ENCODE measurements at places on chromosomes 1 and 21.

GRCh38 chr1:225691377-225691776 lies 38.5 kb upstream of the ENAH start:
- no peak for DNase-seq

DNA sequence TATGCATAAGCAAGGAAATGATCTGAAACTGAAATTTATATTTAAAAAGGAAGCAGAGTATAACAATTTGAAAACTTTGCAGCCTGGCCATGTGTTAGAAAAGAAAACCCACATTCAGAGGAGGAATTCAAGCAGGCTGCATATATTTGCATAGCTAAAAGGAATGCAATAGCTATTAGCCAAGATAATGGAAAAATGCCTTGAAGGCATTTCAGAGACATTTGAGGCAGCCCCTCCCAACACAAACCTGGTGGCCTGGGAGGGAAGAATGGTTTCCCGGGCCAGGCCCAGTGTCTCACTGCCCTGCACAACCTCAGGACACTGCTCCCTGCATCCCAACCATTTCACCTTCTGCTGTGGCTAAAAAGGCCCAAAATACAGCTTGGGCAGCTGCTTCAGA lies 136.8 kb downstream of the TYW3 start:
- no peak for DNase-seq

DNA sequence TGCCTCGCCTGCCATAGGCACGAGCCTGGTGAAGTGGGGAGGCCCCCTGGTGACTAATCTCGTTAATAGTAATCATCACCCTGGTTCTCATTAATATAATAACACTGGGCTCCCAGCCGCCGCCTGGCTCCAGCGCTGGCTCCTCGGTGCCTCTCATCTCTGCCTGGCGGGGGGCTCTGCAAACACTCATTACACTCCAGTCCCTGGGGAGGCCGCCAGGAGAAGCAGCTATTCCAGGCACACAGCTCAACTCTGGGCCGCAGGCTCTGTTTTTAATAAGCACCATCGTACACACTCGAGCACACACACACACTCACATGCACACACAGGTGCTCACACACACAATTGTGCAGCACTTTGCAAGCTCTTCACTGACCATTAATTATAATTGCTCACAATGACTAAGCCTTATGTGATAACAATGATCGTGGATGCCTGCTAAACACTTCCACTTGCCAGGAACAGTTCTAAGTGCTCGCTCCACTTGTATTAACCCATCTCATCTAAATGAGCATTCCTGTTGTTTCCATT lies 52.2 kb downstream of the SDC3 start:
- peak; percentile 78 for DNase-seq

- no peak for DNase-seq
Observed at GRCh38 chr1:95437781-95438180, 203.8 kb downstream of the RWDD3 start.

DNA sequence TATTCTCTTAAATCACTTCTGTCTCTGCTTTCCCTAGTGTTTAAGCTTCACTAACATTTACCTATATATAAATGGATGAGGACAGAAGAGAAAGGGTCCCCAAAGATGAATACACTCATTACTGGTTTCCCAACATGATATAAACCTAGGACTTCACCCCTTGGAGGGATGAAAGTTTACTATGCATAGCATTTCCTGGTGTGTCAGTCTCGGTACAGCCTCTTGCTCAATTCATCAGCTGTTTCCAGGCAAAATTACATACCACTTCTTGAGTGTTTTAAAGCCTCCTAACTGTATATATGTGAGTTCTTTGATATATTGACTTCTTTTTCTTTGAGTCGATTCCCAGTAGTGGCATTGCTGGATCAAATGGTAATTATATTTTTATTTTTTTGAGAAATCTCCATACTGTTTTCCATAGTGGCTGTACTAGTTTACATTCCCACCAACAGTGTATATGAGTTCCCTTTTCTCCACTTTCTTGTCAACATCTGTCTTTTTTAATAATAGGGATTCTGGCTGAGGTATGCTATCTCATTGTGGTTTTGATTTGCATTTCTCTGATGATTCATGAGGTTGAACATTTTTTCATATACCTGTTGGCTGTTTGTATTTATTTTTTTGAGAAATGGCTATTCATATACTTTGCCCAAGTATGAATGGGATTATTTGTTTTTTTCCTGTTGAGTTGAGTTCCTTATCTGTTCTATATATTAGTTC lies 259.3 kb upstream of the CACYBP start:
- no peak for DNase-seq

DNA sequence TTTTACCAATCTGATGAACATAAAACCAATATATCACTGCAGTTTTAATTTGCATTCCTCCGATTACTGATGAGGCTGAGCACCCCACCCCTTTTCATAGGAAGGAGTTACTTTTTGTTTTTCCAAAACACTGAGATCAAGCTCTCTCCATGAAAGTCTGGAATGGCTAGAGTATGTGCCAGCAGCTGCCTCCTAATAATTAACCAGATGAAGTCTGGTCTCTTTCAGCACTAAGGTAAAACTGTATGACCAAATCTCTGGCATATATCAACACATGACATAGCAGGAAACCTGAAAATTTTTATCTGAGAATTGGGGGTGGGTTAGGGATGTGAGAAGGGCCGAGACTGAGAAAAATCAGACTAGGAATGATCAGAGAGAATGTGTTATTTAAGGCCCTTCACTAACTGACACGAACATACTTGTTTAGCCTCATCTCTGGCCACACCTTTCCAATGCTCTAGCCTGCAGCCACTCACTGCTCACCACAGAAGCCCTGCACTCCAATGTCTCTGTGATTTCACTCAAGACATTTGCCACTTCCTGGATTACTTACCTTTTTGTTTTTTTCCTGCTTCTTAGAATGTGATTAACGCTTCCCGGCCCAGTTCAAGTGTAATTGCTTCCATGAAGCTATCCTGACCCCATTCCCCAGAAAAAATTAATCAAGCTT lies 34.7 kb downstream of the WASF2 start:
- DNase-seq, result no peak

DNA sequence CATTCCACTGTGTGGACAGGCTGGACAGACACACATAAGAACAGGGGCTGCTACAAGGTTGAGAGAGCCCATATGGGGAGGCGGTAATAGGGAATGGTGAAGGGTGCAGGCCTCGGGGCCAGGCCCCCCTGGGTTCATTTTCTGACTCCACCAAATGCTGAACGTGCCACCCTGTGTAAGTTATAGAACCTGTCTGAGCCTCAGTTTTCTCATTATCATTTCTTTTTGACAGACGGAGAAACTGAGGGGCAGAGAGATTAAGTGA lies 569.5 kb downstream of the PTPRU start:
- DNase-seq, result no peak

DNA sequence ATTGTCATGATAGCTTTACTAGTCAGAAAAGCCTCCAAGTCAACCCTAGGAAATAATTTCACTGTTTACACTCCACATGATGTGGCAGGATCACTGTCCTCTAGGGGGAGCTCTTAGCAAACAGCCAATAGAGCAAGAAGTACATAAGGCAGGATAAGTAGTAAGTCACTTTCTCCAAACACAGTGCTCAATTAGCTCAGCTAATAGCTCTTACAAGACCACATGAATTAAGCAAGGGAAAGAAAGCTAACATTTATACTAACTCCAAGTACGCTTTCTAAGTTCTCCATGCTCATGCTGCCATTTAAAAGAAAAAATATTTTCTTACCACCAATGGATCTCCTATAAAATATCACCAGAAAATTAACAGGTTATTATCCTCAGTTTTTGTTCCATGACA lies 66.9 kb upstream of the LRIF1 start:
- peak; percentile 34 for DNase-seq

DNA sequence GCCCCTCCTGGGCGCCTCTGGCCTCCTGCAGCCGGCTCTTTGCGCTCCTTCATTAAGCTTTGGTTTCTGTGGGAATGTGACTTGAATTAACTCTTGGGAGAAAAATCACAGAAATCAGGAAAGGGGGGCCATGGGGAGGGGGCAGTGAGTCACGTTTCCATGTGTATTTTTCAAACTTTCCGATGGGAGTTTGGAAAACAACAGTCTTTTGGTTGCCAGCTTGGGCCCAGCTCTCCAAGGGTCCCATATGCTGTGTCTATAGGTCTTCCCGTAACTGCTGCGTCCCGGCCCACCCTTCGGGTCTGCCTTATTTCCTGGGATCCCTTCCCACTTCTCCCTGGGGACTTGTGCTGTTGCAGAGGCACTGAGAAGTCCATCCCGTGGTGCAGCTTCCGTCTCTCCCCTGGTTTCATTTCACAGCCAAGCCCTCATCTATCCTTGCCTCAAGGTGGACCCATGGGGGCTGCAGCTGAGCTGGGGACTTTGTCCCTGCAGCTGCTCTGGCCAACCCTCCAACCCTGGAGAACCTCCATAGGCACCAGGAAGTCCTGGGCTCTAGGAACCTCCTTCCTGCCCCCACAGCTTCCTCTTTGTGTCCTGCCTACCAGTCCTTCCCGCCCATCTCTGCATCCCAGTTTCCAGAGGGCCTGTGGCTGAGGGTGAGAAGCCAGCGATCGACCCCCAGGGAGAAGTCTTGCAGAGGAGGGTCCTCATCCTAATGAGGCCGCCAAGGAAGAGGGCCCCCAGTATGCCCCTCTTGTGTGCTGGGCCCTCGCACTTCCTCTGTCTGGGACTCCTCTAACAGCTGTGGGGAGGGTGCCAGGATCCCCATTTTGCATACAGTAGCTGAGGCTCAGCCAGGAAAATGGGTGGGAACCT lies 11.6 kb upstream of the LMNA start:
- no peak for DNase-seq

GRCh38 chr1:63822540-63822939 lies 48.7 kb downstream of the ROR1 start:
- no peak for DNase-seq

DNA sequence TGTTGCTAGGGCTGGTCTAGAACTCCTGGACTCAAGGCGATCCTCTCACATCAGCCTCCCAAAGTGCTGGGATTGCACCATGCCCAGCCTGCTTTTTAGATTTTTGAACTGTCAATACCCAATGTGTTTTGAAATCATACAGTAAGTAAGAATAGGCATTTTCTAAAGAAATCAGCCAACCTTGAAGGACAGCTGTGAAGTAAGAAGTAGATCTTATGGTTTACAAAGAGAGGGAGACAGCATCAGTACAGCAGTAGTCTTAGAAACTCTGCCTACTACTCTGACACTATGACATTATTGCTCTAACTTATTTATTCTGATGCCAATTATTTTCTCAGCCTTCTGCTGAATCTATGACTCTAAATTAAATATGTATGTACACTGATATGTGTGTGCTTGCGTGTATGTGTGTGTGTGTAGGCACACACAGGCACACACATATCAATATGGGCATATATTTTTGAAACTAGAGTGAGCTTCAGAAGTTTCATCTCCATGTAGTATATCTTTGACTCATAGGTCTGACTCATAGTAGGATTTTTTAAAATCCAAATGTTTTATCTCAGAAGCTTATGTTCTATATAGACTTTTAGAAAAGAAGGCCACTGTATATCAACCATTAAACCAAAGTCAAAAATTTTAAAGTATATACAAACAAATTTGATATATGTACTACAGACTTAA lies 140.4 kb downstream of the COL24A1 start:
- no peak for DNase-seq

GRCh38 chr1:186193224-186193623 lies 181.8 kb downstream of the TPR start:
- no peak for DNase-seq
